ENCODE measurements at places on chromosomes 1 and 21.
A peak's percentile ranks its signal among the peaks of the same experiment; 100 is the strongest.

DNA sequence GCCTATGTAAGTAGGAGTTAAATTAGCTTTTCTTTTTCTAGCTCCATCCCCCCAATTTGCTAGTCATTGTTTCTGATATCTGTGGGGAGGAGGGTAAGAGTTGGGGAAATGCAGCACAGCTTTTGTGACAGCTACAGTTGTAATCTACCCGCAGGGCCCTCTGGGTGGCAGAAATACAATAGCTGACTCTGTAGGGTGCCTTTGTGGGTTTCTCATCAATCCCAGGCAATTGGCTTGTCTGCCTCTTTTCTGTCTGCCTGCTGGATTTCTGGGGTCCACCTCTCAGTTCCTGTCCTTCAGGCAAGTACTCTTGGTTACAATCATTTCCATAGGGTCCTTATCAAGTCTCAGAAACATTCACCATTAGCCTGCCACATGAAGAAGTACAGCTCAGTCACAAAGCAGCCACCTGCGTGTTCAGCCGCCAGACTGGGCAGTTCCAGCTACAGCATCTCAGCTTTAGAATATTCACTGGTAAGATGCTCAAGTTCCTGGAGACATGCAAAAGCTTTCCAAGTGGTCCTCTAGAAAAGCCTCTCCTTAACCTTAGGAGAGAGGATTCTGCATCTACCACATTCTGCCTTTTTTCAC is 19.2 kb upstream of the SLC44A5 start:
- DNase-seq: no peak

DNA sequence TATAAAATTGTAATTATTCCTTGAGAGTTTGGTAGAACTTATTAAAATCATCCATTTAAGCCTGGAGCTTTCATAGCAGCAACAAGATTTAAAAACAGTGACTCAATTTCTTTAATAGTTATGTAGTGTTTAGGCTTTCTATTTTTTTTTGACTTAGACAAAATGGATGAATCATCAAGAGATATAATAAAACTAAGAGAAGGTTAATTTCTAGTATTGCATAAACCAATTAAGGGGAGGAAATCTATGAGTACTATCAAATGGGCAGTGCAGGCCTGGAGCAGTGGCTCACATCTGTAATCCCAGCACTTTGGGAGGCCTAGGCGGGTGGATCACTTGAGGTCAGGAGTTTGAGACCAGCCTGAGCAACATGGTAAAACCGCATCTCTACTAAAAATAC is 416.3 kb upstream of the USP24 start:
- DNase-seq: no peak

- DNase-seq: no peak
Observed at GRCh38 chr1:86774305-86775295, 70.2 kb downstream of the SH3GLB1 start.

DNA sequence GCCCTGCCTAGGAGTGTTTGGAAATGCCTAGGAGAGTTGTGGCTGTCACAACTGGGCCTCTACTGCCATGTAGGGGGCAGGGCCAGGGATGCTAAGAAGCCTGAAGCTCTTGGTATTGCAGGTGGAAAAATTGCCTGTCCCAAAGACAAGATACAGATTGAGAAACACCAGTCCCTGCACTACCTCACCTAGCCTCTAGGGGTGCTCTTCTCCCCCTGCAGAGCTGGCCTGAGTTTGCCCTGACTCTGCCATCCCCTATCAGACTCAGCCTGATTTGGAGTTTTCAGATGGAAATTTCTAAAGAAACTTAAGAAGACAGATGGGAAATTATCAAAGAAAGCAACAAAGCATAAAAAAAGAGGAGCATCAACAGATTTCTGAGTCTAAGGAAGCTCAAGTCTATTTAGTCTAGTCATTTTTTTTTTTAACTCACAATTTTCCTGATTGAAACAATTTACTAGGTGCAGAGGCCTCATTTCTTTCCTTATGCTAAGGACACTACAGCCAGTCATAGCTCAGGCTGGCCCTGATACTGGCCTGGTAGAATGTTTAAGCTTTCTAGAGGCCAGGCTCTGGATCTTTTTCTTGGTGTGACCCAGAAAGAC is 61.4 kb upstream of the LRRN2 start:
- peak; percentile 44 for DNase-seq

- no peak for DNase-seq
Observed at GRCh38 chr1:17259233-17259873, 10.5 kb downstream of the PADI3 start.

GRCh38 chr1:89826594-89826993 is 5.8 kb downstream of the LRRC8D start:
- no peak for DNase-seq

- no peak for DNase-seq
Observed at GRCh38 chr1:58094221-58094620, 452.3 kb downstream of the OMA1 start.

GRCh38 chr1:15939181-15940109 is 36.5 kb downstream of the ZBTB17 start:
- DNase-seq: no peak

DNA sequence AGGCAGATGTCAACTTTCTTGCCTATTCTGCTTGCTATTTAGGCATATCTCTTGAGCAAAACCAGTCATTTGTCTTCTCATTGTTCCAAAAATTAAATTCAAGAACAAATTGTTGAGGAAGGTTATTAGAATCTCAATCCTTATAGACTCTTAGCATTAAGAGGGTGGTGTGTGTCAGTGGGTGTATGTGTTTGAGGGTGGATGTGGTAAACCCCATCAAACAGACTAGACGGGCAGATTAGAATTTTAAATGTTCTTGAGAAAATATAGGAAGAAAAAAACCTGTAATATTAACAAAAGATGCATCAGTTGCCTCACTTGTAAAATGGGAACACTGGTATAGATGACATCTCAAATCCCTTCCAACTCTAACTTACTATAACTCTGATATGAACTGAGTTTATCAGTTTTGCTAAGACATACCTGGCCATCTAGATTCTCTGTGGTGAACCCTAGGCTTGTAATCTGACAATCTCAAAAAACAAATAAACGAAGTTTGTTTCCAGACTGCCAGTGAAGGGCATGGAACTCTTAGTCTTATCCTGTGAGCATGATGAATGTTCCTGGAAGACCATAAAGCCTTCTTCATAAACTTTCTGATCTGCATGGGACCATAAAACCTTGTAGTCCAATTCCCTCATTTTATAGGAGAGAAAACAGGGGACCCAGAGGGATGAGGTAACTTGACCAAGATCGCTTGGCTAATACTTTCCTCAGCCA is 176.3 kb upstream of the SGIP1 start:
- no peak for DNase-seq
